Mesothelial cell of epicardium (in vitro differentiated cells): ENCODE measurements at places on chromosomes 5 and 9. TPM values are rescaled to one million over a fixed set of nuclear protein-coding genes. Genes with fewer than 3 reads are reported as not detected.

DNA sequence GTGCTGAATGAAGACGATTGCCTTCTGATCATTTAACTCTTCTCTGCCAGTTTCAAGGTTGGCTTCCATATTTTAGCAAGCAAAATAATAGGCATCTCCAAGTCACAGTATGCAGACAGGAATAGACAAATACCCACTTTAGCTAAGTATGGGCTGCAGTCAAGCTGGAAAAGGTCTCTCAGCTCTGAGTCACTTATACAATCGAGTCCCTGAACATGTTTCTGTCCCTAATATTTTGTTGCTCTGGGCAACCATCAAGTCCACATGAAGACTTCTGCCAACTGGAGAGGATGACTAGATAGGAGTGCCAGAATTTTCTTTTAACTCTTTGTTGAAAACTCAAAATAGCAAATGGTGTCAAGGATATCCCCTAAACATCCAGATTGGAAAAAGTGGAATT is 575.3 kb downstream of the RAB3C start:
- DNase-seq: no peak

DNA sequence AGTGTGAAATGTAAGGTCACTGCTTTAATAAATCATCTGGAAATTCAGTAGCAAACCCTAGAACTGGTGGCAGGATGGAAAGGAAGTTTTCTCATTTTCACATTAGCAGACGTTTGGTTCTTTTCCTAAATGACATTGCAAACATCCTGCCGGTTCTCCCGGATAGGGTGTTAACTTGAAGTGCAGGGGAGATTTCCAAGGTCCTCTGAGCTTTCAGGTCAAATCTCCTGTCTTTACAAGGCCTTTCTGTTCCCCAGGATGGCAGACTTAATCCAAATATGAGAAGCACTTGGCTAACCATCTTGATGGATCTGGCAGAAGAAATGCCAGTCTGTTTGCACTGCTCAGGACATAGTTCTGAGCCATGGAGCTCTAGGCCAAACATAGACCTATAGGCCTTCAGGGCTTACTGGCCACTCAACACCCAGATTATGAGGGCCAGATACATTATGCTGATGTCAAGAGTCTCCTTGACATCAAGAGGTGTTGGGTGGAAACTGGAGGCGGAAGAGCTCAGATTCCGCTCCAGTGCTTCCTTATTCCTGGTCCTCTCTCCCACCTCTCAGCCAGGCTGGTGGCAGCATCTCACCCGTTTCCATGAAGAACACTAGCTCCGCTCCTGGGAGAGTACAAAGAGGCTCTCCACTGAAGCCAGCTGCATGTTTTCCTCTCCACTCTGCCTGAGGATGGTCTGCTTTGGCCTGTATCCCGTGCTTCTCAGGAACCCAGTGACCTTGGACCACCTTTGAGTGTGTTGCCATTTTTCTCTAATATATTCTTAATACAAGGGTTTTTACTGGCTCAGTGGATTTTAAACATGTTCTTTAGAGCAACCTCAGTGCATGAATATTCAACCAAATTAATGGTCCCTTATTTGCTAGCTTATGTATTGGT is 61.0 kb downstream of the RALGPS1 start:
- DNase-seq: no peak

- DNase-seq: no peak
These were observed 9.7 kb upstream of the CHD1 start for GRCh38 chr5:98938464-98938863.

Gene UGT3A2
- 0.24 to 0.77 TPM (median 0.34 TPM) in 3 replicates for total RNA-seq

DNA sequence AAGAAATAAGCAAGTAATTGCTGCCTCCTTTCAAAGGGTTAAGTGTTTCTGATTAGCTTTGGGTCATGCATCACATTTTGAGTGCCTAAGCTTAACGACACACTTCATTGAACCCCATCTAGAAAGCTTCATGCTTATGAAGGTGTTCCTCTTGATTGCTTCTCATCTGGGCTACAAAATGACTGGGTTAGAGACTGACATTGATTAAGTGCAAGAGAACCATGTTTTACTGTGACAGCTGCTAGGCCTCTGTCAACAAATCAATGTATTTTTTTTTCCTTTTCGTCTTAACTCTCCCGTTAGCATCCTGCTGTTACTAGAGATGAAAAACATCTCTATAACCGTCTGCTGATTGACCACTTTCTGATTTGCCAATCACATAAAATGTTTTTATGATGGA is 725.0 kb downstream of the TLE1 start:
- DNase-seq: no peak

DNA sequence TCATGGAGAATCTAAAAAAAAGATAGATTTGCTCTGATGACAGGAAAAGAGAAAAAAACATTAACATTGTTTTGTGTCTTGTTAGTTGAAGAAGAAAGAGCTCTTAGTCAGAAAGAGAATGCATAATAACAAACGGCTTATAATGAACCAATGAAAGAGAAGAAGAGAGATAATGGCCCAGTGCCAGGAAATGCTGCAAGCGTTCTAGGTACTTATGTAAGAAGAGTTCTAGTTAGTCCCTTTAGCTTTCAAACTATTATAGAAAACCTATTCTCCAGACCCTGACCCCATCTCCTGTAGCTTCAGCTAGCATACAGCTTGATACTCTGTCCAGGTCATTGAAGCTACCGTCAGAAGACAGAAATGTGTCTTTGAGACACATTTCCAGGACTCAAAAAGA is 70.2 kb downstream of the FBXL17 start:
- DNase-seq: no peak

DNA sequence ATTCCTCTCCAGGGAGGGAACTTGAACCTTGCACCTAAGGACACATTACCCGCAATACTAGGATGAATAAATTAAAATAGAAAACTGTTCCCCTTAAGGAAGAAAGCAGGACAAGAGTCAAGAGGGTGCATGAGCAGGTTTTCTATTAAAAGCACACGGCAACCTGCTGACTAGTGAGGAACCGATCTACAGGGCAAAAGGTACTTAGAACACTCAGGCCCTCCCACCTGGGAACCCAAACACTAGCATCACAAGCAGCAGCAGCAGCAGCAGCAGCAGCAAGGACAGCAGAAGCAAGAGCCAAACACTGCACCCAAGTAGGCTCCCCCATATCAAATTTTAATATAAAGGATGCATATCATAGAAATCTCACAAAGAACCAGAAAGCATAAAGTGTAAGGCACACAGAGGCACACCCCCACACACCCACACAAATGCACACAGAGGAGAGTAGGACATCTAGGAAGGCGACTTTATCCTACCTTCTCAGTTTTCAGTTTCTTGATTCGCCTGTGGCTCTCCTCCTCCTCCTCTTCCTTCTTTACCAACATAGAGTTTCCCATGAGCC is 2.8 kb downstream of the ZNF608 start:
- DNase-seq: no peak

- DNase-seq: no peak
These were observed 33.9 kb upstream of the FOXB2 start for GRCh38 chr9:76985581-76985980.

DNA sequence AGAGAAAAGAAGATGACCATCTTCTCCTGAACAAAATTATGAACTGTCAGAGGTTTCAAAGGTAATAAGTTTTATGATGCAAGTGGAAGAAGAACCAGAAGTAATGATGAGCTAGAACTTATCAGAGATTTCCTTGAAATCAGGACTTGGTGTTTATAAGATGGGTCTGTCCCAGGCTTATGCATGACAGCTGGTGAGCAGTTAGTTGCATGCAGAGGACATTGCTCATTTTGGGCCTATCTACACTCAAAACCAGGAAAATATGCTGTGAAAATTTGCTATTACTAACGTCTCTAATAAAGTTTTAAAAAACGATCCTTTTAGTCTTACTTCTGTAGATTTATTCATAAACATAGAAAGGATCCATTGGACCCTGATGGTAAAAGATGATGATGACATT is 6.6 kb upstream of the STC2 start:
- DNase-seq: no peak
